GM10248 (cell line): ENCODE measurements at places on chromosomes 1 and 21.

DNA sequence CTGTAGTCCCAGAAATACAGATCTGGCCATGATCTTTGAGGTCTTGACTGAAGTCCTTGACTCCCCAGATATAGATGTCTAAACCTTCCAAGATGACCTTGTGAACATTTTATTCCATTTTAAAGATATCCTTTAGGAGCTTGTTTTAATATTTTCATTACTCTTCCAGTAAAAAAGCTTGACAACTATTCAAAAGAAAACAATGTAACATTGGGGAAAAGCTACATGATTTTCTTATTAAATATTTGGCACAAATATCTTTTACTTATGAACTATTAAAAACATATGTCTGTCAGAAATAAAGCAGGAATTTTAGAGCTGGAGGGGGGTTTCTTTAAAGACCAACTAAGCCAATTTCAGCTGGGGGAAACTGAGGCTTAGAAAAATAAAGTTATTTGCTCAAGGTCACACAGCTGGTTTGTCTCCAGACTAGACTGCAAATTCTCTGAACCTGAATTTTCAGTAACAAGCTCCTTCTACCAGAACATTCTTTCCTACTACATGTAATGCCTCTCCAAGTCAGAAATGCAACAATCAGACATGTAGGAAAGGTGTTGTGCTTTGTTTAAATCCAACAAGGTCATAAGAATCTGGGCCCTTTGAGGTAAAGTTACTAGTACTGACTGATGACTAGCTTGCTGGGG lies 67.0 kb upstream of the PTCH2 start:
- DNase-seq, result no peak

DNA sequence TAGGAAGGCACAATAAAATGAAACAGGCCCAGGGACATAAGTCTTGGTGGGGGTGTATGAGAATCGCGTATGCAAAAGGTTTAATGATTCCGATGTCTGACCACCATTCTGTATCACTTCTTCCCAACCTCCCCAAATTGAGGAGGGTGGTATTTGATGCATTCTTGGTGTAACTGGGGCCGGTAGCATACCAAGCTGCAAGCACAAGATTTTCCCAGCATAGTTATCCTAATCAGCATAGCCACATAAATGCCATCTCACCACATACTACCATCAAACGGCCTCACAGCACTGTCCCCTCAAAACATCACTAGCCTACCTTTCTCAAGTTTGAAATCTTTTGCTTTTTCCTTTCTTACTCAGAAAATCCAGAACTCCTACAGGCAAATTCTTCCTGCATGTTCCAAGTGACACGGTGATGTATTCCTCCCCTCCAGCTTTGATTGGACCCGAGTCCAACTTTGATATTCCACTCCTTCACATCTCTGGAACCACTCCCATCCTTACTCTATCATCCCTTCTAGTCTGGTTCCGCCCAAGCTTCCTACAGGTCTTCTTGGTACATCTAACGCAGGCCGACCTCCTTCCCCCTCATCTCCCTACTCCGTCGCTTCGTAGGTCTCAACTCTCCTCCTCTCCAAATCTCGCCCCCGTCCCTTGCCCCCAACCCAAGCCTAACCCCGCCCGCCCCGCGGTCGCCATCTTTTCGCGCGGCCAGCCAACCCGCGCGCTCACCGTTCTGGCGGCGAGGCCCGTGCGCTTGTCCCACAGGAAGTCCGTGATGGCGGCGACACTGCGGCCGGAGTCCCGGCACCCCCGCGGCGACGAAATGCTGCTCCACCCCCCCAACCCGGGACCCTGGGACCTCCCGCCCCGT lies 600 bp downstream of the CLK2 start:
- no peak for DNase-seq

- no peak for DNase-seq
These were observed 115.7 kb downstream of the LIPI start for GRCh38 chr21:14095056-14095455.

DNA sequence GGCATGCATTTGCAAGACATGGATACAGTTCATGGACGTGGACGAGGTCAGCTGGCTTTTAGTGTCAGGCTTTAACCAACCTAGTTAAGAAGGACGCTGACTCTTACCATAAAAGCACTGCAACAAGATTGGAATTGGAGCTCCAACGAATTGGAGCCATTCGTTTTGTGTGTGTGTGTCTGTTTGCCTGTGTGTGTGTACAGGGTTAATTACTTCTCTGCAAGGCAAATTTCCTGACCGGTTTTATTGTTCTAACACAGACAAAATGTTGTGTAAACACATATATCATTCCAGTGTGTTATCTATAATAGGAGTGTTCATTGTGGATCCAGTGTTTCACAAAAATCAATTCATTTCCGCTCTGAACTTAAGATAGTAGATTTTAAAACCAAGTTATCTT lies 7.9 kb downstream of the ITSN1 start:
- no peak for DNase-seq

DNA sequence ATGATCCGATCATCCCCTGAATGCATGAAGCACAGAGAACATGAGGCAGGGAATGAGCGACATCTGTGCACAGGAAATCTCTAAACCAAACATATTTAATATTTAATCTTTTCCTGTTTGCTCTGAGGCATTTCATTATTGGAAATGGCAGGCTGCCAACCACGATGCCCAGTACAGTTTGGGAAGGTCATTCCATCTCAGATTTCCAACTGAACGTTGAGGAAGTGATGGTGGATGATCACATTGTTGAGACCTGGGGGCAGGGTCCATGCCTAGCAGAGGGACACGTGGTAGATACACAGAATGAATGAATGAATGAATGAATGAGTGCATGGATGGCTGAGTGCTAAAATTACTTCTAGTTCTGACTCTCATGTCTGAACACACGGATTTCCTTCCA lies 15.9 kb upstream of the FASLG start:
- no peak for DNase-seq

DNA sequence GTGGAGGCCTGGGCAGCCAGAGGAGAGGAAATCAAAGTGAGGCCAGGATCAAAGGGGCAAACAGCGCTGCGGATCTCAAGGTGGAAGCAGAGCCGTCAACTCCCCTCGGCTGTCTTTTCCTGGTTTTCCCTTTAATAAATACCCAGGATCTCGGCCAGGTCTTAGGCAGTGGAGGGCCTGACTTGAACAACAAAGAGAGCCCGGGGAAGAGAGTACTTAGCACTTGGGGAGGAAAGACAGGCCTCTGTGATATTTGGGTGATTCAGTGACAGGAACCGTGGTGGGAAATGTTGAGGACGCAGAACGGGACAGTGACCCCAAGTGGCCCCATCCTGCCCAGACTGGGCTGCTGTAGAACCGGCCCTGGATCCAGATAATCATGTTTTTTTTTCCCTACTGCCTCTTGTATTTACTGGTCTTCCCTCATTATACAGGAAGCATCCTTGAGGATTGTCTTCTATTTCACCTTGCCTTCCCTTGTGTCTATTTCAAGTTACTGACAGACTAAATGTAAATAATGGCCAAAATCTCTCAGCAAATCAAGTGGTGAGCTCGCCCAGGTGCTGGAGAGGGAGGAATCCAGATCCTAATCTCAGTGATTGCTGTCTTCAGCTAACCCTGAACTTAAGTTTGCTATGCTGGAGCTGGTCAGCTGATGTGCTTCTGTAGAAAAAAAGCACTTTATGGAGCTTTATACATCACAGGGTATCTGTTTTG lies 2.8 kb upstream of the MIXL1 start:
- DNase-seq, result no peak
